Osteoblast (primary cell): ENCODE measurements at places on chromosomes 12 and 14. TPM values are rescaled to one million over a fixed set of nuclear protein-coding genes. Genes with fewer than 3 reads are reported as not detected.

DNA sequence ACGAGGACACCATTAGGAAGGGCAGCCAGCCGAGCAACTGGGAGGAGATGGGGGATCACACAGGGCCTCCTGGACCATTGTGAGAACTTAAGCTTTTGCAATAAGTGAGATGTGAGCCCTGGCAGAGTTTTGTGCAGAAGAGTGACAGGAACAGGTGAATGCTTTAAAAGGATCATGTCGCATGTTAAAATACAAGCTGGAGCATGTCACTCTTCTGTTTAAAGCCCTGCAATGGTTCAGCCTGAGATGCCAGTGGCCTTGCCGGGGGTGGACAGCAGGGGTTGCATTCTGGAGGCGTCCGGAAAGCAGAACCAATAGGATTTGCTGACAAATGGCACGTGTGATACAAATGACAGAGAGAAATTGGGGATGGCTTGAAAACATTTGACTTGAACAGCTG is 137.5 kb upstream of the RFLNA start:
- no peak overlapping the region for H3K4me3 ChIP-seq
- H3K27me3 ChIP-seq: peaks cover 11% of the 10 kb centered on the region
- H3K36me3 ChIP-seq: no peaks in the 10 kb centered on the region
- no peak overlapping the region for H3K27ac ChIP-seq
- DNase-seq: no peak

The TAS2R19 gene
- 5.0 and 7.6 TPM in 2 replicates for total RNA-seq

GRCh38 chr12:45732250-45732649 is 2.7 kb downstream of the ARID2 start:
- no peak for DNase-seq
- H3K27ac ChIP-seq: peak overlapping the region; percentile 81
- H3K27me3 ChIP-seq: no peaks in the 10 kb centered on the region
- H3K36me3 ChIP-seq: no peaks in the 10 kb centered on the region
- H3K4me3 ChIP-seq: peak overlapping the region; percentile 47

DNA sequence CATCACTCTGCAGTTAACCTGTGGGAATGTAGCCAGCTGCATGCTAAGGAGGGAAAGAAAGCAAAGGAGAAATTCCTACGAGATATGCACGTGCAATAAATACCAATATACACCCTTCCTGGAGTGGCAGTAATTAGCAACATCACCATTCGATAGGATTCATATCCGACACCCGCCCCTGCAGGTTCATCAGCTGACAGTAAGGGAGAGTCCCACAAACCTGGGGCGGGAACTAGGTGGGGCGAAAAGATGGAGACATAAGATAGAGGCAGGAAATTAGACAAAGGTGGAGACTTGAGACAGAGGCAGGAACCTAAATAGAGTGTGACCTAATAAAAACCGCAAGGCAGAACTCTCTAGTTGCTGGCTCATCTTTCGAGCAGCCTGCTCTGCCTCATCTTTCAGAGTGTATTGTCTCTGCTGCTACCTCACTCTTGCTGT is 51.6 kb downstream of the PLEKHG3 start:
- H3K4me1 ChIP-seq: peaks cover 19% of the 10 kb centered on the region
- no peak overlapping the region for H3K27ac ChIP-seq
- DNase-seq: no peak
- H3K4me3 ChIP-seq: no peak overlapping the region
- peaks cover 28% of the 10 kb centered on the region for H3K27me3 ChIP-seq

GRCh38 chr12:103028881-103029639 is 71.6 kb downstream of the ASCL1 start:
- H3K36me3 ChIP-seq: no peaks in the 10 kb centered on the region
- no peaks in the 10 kb centered on the region for H3K27me3 ChIP-seq
- no peak overlapping the region for H3K27ac ChIP-seq
- no peaks in the 10 kb centered on the region for H3K4me1 ChIP-seq

The ETNK1 gene
- total RNA-seq: 42.1 and 43.4 TPM in 2 replicates
